ENCODE measurements at places on chromosomes 3 and 15. TPM values are rescaled to one million over a fixed set of nuclear protein-coding genes. Genes with fewer than 3 reads are reported as not detected.

Gene GREM1
- total RNA-seq = 141 TPM

Gene PROS1
- 25.2 TPM for total RNA-seq

Gene MAP1A
- 180 TPM for total RNA-seq

Gene LRRC15
- total RNA-seq = 0.73 TPM

Gene GOLGA8G
- not detected for total RNA-seq

Gene MKRN2OS
- 0.33 TPM for total RNA-seq

Gene DLEC1
- under 0.01 TPM for total RNA-seq

Gene FAM3D
- not detected for total RNA-seq

Gene PRR23A
- not detected for total RNA-seq

Gene GP9
- total RNA-seq = not detected

Gene SLC2A2
- total RNA-seq = not detected

Gene INKA1
- 10.5 TPM for total RNA-seq

Gene RNU5B-1
- not detected for total RNA-seq

Gene HMCES
- 16.4 TPM for total RNA-seq

Gene MESP2
- 0.58 TPM for total RNA-seq

Gene NR2E3
- total RNA-seq = not detected

Gene NEO1
- total RNA-seq = 16.1 TPM

Gene PPP1R14D
- not detected for total RNA-seq

Gene SCG5
- 15.3 TPM for total RNA-seq

Gene GOLGA6L7
- not detected for total RNA-seq

Gene PIGBOS1
- total RNA-seq = 11.5 TPM

Gene ANKRD34C
- total RNA-seq = not detected

Gene ABHD10
- 42.9 TPM for total RNA-seq
